Testis (tissue), 5 donors: ENCODE measurements at places on chromosomes 4 and X.

DNA sequence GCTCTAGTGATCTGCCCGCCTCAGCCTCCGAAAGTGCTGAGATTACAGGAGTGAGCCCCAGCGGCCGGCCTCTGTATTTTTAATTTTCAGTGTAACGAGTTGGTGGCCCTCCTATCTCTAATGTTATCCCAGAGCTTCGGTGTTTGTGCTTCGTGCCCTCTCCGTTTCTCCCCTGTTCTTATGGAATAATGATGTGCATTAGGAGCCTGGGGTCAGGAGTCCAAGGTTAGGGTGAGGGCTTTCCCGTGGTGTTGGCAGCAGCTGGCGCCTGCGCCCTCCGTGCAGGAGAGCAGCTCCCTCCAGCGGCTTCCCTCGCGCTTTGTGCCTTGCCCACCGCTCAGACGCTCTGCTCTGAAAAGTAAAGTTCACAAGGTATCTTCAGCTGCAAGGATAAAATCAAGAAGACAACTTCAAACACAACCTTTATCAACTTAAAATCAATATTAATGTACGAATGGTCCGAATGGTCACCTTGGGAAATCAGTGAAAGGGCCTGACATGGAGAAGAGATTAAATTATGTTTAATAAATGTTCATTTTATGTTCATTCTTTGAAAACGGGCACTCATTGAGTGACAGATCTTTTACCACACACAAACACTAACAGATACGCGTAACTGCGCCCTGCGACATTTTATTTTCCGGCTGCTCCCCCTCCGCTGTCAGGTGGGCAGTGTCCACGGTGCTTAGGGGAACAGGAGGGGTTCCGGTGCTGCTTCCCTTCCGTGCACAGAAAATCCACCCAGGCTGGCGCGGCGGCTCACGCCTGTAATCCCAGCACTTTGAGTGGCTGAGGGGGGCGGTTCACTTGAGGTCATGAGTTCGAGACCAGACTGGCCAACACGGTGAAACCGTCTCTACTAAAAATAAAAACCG is 62.4 kb downstream of the TRAPPC11 start:
- peak; percentile 89 for DNase-seq

- DNase-seq, result no peak
Measured at GRCh38 chrX:35682476-35682875, 115.7 kb upstream of the MAGEB16 start.

DNA sequence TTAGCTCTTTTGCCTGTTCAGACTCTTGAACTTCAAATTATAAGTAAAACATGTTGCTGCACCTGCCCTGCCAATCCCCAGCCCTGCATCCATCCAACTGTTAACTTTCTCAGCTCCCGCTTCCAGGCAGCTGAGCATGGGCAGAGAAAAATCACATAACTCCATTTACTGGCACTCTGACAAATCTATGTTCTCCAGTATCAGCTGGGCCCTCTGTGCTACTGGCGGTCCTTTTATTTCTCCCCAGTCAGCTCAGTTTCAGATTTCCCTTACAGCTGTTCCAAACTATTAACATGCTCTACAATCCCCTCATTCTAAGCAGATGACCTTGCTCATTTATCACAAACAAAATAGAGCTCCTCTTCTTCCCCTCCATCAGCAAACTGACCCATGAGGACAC is 240.4 kb upstream of the TET2 start:
- no peak for DNase-seq

- no peak for DNase-seq
Measured at GRCh38 chrX:43676971-43677572, 21.0 kb downstream of the MAOA start.

GRCh38 chr4:37132351-37132974 is 112.1 kb upstream of the NWD2 start:
- DNase-seq, result no peak

DNA sequence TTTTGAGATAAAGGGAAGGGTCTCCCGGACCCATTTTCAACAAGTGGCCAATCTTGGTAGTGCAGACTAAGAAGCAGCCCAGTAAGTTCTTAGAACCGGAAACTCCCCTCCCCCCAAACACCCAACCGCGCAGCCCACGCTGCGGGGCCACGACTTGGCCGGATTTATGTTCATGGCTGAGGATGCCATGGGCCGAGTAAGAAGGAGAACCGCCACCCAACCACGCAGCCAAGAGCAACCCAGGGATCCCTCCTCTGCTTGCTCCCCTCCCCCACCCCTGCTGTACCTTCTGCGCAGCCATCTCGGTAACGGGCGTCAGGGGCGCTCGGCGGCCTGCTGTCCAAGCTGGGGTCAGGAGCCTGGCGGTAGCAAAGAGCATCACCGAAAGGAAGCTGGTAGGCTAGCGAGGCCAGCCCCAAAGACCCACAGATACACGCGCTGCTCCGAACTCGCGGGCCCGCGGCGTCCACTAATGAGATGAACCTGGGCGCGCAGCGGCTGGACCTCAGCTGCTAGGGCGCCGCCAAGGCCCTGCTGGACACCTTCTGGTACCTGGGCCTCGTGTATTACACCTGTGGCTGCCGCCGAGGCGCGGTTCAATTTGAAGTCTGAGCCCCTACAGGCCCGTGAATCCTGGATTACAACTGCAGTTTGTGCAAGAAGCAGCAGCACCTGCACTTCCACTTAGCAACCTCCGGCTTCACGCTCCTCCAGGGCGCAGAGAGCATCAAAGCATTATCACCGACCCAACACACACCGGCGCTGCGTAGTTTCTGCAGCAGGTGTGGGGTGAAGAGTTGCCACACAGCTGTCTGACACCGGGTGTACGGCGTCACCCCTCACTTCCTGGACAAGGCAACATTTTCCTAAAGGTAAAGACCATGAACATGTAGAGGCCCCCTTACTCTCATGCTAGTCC is 63.4 kb downstream of the NUDT10 start:
- peak; percentile 43 for DNase-seq

DNA sequence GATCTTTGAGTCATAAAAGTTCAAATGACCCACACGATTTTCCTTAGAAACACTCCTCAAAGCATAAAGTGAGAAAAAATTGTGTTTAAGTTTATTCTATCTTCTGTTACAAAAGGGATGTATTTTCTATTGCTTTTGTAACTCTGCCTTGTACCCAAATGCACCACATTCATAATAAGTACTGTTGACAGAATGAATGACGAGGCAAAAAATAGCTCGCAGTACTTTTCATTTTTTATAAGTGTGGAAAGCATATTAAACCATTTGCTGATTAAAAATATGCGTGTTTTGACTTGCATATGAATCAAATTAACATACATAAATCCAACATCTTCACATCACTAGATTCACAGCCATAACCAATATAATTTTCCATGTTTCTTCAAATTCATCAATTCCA is 11.2 kb upstream of the TSPAN5 start:
- no peak for DNase-seq
